ENCODE measurements at places on chromosomes 13 and 19. TPM values are rescaled to one million over a fixed set of nuclear protein-coding genes. Genes with fewer than 3 reads are reported as not detected.

DNA sequence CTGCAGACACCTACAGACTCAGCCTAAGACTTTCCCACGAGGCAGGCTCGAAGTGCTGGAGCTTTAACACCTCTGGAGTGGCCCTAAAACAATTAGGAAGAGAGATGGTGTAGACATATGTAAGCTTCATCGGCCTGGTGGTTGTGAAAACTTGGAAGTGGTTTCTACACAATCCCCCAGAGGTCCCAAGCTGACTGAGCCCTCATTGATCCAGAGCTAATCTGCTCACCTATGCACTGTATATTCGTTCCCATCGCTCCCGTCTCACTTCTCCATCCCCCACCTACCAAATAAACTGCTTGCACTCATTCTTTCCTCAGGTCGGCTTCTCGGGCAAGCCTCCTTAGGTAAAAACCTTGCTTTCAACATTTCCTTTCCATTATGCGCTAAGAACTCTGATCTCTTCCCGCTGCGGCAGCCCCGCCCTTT is 767 bp upstream of the ZNF793 start:
- no peak for DNase-seq

DNA sequence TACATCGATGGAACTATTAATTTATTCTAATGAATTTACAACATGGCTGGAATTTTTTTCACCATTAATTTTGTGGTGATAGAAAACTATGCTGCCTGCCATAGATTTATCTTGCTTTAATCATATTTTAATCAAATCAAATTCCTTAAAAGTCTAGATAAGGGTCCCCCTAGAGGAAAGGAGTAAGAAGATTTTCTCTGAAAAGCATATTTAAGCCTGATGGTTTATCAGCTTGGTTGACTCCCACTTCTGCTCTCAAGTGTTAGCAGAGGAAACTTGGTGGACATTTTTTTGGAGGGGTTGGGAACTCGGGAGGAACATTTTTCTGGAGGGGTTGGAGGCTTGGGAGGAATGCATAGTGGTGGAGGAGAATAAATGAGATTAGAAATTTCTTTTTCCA is 253.3 kb downstream of the KCNRG start:
- no peak for DNase-seq

- no peak for DNase-seq
These were observed 82.6 kb downstream of the KATNAL1 start for GRCh38 chr13:30224732-30225131.

DNA sequence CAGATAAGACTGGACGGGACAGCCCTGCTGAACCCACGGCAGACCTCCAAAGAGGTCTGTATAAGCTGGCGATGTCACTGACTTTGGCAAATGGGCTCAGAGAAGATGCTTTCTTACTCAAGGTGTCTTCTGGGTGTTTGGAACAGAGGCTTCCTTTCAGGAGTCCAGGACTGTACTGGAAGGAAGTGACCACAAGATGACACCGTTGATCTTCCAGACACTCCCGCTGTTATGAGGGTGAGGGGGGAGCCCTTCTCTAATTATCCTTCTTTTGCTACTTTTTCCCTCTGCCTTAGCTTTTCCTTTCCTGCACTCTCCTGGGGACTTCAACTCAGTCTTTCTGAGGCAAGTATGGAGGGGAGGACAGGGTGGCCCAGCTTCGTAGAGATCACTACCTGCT is 65.2 kb upstream of the ZNF599 start:
- DNase-seq = no peak

DNA sequence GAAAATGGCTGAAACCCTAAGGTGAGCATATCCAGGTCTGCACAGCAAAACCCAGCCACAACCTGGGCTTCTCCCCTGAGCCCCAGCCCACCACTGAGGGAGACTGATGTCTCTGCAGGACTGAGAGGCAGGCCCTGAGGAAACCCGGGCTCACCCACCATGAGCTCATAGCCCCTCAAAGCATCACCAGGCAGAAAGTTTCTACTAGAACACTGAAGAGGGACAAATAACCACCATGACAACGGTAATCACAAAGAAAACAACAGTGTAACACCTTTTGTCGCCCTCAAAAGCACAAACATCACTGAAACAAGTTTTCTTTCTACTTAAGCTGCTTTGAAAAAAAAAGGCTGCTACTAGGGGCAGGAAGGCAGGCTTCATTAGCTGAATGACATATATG is 29.8 kb downstream of the TSHZ3 start:
- DNase-seq = no peak

GRCh38 chr19:10920288-10920655 is 8.2 kb downstream of the YIPF2 start:
- DNase-seq = no peak

The CDC34 gene
- total RNA-seq = 65.7 TPM

The TGFBR3L gene
- not detected for total RNA-seq

The MPV17L2 gene
- total RNA-seq = 29.7 TPM
